ENCODE measurements at places on chromosomes 1 and 21. TPM values are rescaled to one million over a fixed set of nuclear protein-coding genes. Genes with fewer than 3 reads are reported as not detected.

C8A gene
- total RNA-seq = not detected

SPRR2F gene
- not detected for total RNA-seq

NBPF4 gene
- total RNA-seq = not detected

ARTN gene
- total RNA-seq = 0.05 TPM

DHRS3 gene
- 201 TPM for total RNA-seq

CCDC181 gene
- not detected for total RNA-seq

MTHFR gene
- total RNA-seq = 12.5 TPM

SMYD2 gene
- total RNA-seq = 55.3 TPM

ADSS2 gene
- 59.8 TPM for total RNA-seq

OXCT2 gene
- 2.7 TPM for total RNA-seq

FNDC10 gene
- 2.1 TPM for total RNA-seq

SPATA1 gene
- total RNA-seq = 0.25 TPM
